ENCODE measurements at places on chromosomes 11 and 22.

DNA sequence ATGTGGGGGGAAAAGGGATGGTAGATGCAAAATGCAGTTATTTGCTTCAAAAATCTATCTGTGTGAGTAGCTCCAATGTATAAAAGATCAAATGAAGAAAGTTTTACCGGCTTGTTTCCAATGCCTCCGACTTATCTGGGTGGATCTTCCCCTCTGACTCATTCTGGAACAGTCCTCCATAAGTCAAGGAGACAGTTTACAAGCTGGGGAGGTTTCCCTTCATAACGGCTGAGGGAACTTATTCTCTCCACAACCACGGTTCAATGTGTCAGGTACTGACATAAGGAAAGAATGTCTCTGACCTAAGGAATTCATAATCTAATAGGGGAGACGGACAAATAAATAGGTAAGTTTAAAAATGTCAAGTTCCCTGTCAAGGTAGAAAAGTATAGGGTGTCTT lies 49.7 kb upstream of the BIRC3 start:
- no peak for DNase-seq

DNA sequence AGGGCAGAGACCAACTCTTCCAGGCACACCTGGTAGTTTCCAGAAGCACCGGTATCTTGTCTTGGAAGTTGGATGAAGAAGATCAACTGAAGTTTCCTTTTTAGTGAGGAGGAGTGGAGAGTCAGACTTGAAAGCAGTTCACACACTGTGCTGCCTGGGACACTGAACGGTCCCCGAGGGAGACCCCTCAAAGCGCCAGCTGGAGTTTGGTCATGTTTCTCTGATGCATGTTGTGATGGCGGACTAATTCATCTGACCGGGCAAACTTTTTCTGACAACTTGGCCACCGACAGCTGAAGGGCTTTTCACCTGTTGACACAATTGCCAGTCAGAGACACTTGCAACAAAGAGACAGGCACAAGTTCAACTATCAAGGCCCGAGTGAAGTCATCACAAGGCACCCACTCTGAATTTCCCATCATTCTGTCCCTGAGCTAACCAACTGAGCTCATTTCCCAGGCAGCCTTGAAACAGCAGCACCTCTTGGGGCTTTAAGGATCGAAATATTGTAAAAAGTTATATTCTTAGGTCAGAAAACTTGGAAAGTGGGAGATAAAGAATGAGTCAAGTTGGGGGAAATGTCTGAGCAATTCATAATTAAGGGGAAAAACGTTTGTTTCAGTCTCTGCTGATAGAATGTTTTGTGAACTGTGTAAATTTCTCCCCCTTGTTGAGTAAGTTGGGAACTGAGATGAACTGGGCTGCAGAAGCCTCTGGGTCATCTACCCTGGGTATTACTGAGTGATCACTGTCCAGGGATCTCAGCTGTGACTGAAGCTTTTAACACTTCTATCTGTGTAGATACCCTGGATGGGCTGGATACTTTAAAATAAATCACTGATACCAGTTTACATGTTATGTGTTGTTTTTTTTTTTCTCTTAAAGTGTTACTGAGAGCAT lies 46.2 kb downstream of the WT1 start:
- DNase-seq = no peak

DNA sequence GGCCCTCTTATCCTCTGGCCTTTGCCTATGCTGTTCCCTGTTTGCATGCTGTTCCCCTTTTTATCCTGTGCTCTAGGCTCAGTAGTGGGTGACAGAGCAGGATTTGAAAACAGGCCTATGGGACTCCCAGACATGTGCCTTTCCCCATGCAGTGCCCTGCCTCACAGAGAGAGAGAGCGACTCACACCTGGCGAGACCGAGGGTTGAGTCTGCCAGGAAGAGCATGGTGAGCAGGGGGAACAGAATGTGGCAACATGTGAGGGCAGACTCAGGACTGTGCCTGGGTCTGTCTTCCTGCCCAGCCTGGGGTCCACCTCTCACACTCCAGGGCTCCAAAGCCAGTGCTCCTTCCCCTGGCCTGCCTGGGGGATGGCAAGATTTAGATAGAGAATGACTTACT lies 75.0 kb downstream of the NFAM1 start:
- no peak for DNase-seq

- DNase-seq = no peak
Measured at GRCh38 chr11:79449040-79449439, 8.2 kb upstream of the TENM4 start.

- no peak for DNase-seq
Measured at GRCh38 chr22:50444663-50445062, 30.2 kb downstream of the SBF1 start.

DNA sequence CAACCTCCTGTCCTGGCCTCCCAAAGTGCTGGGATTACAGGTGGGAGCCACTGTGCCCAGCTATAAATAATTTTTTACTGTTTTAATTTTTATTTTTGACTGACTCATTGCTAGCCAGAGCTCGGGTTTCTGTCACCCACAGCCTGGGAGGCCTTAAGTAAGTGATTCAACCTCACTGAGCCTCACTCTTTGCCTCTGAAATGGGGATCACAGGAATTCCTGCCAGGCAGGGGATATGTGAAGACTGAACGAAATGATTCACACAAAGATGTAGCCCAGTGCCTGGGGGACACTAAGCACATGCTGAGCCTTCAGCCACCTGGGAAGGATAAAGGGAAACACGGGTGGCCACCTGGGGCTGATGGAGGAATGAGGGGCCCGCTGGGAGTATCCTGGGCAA lies 3.8 kb upstream of the LRRC74B start:
- no peak for DNase-seq

- DNase-seq = no peak
Measured at GRCh38 chr22:22228921-22229320, 15.7 kb upstream of the VPREB1 start.

- no peak for DNase-seq
Measured at GRCh38 chr11:132240374-132240773, 870.0 kb downstream of the NTM start.

DNA sequence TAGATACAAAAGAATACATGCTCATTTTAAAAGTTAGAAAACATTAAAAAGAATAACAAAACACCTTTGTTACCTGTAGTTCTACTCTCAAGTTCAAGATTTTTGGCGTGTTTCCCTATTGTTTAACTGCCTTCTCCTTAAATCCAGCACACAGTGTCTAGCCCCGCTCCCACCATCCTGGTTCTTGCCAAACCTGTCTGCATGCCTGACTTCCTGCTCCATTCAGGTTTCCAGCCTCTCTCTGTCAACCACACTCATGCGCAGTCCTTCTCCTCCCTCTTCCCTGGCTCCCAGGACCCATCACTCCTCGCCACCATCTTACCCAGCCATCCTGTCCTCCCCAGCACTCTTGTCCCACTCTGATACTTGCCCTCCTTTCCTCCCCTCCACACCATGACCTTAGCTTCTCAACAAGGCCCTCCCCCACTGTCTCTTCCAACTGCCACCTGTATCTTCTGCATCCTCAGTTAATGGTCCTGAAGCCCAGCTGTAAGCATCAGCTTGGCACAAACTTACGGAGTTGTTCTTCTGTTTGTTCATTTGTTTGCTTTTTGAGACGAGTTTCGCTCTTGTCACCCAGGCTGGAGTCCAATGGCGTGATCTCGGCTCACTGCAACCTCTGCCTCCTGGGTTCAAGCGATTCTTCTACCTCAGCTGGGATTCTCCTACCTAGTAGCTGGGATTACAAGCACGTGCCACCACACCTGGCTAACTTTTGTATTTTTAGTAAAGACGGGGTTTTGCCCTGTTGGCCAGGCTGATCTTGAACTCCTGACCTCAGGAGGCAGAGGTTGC lies 7.5 kb upstream of the MYH9 start:
- DNase-seq = no peak

GRCh38 chr11:23473782-23474181 lies 613.5 kb upstream of the CCDC179 start:
- no peak for DNase-seq

DNA sequence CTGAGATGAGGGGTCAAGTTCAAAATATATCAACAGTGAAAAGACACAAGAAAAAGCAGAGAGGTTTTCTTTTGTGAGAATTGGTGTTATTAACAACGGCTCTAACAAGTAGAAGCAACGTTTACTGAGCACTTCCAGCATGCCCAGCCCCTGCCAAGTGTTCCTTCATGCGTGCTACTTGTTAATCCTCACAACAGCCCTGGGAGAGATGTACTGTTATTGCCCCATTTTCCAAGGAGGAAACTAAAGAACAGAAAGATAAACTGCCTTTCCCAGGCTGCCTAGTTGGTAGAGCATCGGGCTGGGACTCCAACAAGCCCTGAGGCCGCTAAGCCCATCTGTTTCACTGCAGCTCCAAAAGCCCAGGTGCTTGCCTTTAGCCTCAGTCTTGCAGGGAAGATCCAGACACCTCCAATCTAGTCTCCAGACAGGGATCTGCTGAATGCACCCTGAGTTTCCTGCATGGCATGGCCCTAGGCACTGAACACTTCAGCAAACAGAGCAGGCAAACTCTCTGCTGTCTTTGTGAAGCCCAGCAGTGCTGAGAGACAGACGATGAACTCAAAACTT lies 25.5 kb downstream of the SPATA19 start:
- DNase-seq = no peak
